Sciatic nerve (tissue), 2 donors: ENCODE measurements at places on chromosomes 3 and 15.

- no peak for DNase-seq
Measured at GRCh38 chr3:139301183-139301582, 42.6 kb upstream of the MRPS22 start.

DNA sequence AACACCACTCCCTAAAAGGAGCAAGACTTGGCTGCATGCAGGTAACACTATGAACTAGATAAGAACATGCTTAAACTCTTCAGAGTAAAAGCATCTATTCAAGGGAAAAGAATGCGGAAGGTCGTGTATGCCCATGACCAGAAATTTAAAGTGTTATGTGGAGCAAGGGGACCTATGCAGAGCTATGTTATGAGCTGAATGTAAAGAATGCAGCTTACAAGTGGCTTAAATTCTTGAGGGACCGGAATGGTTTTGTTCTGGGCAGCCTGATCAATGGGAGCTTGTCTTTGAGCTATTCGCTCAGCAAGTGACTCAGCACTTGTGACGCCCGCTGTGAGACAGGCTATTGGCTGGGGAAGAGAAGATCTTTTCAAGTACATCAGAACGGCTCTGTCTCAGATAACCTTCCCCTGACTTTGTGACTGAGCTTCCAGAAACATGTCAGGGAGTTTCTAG lies 367.5 kb upstream of the THBS1 start:
- peak; percentile 63 for DNase-seq

DNA sequence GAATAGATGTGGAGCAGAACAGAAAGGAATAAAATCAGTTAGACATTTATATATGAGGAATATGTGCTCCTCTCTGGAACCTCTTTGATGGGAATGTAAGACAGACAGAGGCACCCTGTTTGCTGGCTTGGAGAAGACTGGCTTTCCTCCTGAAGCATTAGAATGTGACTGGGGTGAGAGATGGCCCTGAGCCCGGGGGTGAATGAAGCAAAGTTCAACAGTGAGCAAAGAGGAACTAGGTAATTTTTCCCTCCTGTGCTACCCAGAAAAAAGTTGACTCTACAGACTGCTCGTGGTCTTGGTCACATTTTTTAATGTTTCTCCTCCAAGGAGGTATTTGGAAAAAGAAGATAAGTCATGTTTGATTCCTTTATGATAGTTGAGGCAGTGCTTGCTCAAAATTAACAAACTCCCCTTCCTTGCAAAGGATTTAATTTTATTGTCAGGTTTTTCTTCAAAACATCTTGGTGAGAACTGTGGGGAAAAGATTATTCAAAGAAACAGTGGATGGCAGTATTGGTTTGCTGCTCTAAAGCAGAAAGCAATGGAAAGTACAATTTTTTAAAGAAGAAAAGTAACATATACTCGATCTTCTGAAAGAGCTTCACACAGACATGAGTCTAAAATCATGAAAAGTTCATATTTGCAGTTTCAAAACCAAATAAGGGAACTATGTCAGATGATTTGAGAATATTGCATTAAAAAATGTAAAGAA lies 370.4 kb upstream of the CDIN1 start:
- no peak for DNase-seq

DNA sequence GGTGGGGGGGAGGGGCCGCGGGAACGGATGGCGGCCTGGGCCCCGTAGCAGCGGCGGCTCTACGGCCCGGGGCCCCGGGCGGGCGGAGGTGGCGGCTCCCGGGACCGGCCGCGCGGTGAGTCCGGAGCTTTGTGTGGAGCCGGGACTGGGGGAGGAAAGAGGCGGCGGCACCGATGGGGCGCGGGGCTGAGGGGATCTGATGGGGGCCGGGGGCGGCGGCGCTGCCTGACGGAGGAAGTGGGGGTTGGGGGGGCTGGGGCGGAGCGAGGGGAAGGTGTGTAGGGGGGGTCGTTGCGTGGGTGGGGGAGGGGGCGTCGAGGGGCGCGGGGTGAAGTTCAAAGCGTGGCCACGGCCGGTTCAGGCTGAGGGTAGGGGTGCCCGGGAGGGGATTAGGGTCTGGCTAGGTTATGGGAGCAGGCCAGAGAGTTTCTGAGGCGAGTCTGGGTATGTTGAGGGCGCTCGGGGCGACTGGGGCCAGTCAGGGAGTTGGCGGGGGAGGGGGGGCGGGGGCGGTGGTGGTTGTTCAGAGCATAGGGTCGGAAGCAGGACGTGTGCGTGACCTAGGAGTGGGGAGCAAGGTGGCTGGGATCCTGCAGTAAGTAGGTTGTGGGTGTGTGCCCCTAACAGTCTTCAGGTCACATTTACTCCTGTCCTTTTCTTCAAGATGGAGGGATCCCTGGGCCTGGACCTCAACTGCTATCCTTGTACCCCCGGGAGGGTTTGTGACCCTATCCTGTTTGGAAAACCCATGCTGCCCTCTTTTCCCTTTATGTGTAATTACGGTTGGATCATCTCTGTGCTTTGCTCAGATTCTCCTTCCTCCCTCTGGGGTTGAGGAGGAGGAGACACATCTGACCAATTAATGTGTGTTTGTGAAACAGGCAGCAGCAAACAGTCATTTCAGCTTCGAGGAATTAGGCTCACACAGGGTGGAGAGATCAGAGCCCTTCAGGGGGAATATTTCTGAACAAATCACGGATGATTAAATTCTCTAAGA lies 644 bp downstream of the ZNF609 start:
- peak; percentile 61 for DNase-seq

DNA sequence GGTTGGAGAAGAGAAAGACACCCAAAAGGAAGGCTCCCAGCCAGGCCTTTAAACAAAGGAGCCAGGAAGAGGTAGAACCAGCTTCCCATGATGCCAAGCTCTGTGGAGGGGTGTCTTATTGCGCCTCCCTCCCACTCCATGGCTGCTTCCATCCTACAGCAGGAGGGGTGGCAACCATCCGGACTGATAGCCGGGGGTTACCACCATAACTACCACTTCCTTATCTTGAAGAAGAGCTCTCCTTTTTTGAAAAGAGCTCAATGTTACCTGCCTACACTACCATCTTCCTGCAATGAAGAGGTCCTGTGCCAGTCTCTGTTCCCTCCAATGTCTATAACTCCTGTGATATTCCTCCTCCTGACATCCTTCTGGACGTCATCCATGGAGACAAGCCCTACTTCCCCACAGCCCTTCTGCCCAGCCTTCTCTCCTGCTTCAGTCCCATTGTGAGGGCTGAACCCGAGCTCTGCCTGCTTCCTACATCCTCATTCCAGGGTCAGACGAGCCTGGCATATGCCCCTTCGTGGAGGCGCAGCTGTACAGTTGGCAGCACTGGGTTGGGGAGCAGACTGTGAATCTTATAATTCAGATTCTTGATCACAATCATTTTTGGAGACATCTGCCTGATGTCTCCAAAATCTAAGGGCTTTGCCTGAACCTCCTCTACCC lies 8.5 kb downstream of the CCDC9B start:
- DNase-seq = no peak

GRCh38 chr3:29465836-29466235 lies 185.0 kb downstream of the RBMS3 start:
- no peak for DNase-seq

GRCh38 chr3:45817831-45818522 lies 21.6 kb upstream of the SLC6A20 start:
- peak; percentile 67 for DNase-seq

DNA sequence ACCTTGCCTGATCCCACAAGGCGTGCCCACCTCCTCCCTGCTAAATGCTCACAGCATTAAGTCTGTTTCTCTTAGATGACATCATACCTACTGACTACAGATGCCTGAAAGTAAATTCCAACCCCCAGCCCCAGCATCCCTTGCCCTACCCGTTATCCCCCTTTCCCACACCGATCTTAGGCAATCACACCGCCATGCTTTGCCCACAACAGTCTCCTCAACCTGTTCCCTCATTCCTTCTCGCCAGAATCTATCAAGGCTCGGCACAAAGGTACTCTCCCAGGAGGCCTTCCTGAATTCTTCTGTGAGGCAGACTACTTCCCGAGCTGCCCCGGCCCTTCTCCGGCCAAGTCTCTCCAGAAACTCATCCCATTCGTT lies 789 bp upstream of the SEC61A1 start:
- DNase-seq = no peak

DNA sequence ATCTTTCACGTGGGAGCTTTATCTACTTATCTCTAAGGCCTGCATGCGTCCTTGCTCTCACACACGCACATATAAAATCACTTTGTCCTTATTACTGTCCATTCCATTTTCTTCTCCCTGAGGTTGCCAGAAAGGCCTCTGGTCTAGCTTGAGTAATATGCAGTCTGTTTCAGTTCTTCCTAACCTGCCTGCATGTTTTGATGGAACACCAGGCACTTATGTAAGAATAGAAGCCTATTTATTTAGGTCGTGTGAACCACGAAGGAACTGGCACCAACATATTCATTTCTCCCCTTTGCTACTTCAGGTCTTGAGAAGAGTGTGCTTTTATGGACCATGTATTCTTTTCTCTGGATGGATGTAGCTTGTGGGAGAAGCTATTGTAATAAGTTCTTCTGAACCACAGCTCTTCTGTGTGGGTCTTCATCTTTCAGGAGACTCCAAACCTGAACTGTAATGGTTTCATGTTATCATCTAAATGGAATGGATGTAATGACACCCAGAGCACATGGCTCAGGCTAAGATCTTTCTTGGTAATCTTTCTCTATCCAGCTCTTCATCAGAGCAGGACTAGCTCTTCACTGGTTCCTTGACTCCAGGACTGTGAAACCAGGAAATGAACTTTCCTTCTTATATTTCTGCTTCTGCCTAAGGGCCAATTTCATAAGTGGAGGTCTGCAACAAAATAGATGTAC lies 53.8 kb downstream of the UBE2E2 start:
- DNase-seq = no peak

DNA sequence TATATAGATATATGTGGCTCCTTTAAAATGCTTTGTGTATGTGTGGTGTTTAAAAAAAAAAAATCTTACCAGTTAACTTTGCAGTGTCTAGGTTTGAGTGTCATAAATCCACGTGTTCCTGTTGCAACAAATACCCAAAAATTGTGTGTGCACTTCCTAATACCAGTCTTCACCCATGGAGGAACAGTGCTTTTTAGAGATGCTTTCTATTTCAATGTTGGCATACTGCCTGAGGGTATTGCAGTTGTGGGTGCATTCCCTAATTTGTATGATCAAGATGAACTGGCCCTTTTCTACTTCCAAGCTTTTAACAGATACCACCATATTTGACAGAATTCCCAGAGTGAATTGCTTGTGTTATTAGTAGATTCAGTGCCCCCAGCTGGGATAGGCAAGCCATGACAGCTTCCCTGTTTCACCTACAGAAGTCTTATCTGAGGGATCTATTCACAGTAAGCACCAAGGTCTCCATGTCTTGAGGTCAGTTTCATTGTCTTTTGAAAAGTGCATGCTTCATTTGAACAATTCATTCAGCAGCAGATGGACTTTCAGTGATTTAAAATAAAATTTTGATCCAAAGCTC lies 68.9 kb upstream of the GOLGA6B start:
- no peak for DNase-seq

DNA sequence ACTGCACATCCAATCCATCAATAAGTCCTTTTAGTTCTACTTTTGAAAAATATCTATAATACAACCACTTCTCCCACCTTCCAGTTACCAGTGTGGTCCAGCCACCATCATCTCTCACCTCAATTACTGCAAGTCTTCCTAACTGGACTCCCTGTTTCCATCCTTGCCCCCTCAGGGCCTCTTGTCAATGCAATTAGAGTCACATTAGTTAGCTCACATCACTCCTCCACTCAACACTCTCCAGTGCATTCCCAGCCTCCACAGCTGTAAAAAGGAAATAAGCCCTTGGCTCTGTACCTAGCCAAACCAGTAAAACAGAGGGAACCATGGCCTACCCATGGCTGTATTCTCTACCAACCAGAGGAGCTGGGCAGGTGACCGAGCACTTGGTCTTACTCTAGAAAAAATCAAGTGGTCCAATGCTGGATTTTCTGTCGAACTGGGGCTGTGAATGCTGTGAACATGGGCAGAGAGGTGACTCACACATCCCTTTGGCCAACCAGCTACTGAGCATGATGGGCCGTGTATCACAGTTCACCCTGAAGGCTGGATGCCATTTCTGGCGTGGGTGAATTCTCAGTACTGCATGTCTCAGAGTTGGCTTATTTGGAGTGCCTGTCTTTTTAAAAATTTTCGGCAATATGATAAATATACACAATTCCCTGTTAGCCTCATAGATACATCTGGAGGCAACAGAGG lies 62.5 kb upstream of the C15orf61 start:
- DNase-seq = no peak

DNA sequence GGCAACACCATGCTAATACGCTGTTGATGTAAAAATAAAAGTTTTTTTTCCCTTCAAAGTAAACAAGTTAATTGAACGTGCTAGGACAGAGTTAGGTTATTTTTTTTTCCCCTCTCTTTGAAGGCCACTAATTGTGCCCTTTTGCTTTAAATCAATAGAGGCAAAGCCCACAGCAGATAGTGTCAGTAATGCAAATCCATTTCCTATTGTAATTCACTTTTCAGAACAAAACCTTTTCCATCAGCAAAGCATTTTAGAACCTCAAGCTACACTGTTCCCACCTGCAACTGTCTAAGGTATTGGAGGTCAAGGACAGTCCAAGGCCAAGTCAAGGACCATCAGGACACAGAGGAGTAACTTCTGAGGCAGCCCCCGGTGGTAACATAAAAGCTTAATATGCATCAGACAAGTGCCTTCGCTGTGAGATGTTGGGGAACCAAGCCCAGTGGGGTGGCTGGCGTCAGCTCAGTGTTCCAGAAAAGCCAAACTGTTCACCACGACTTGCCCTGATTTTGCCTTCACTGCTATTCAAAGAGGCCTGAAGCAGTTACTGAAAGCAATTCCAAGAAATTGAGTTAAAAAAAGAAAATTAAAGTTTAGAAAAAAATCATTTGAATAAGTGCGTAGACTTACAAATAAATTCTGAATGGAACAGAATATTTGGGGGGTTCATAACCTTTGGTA lies 65.8 kb upstream of the ICE2 start:
- DNase-seq = no peak

DNA sequence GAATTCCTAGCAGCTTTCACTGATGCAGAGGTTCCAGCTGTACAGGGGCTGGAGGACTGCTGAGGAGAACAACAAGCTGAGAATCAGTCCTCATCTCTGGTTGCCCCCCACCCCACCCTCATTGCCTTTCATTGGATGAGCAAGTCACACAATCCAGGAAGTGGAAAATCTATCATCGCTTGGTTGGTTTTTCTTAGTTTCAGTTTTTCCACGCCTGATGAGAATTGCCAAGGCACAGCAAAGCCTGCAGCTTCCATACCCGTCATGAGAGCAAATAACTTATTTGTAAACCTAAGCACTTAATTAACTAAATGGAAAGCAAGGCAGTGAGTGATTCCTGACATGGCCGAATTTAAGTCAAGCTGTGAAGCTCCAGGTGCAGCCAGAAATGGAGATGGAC lies 21.4 kb upstream of the LIPC start:
- no peak for DNase-seq

GRCh38 chr15:27928386-27928785 lies 170.7 kb downstream of the OCA2 start:
- no peak for DNase-seq

GRCh38 chr15:98422130-98422478 lies 226.2 kb upstream of the IGF1R start:
- no peak for DNase-seq

DNA sequence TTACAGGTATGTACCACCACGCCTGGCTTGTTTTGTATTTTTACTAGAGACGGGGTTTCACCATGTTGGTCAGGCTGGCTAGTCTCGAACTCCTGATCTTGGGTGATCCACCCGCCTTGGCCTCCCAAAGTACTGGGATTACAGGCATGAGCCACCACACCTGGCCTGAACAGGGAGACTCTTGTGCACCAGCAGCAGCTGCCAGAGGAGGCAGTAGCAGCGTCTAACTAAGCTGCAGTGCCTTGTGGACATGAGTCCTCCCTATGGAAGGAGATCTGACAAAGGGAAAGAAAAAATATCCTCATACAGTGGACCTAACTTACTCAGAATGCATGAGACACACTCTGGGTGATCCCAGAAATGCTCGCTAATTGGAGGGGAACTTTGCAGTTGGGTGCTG lies 36.8 kb upstream of the NEO1 start:
- DNase-seq = no peak
